ENCODE measurements at places on chromosomes 5 and 9.

DNA sequence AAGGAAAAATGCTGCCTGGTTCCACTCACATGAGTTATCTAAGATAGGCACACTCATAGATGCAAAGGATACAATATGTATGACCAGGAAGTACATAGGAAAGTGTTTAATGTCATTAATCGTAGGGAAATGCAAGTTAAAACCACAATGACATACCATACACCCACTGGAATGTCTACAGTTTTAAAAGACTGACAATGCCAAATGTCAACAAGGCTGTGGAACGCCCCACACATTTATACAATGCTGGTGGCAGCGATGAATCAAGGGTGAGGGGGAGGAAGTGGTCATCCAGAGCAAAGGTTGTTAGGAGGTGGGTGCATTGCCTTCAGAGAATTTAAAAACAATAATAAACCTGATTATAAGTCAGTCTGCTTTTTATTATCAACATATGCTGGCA is 437.8 kb downstream of the ARHGEF28 start:
- DNase-seq = no peak

GRCh38 chr9:22005021-22005701 is 3.9 kb downstream of the CDKN2B start:
- DNase-seq = no peak

DNA sequence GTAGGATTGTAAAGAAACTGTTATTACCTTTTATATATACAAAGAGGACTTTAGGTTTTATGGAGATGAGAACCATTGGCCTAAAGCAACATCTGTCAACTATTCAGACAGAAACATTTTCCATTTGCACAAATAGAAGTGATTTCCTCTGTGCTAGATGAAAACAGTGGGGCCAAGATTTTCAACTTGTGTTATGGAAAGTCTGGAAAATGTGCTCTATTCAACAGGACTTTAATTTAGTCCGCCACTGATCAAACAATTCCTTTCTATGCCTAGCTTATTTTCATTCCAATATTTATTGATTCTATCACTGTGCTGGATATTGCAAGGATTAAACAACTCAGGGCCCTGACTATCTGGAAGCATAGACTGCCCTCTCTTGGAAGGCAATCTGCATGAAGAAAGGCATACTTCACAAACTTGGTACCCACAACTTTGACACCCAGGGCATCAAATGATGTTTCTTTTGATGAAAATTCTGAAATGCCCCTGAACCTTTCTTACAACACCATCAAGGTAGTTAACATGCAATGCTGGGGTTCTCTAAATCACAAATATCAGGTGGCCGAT is 126.6 kb upstream of the HMHB1 start:
- DNase-seq = no peak

DNA sequence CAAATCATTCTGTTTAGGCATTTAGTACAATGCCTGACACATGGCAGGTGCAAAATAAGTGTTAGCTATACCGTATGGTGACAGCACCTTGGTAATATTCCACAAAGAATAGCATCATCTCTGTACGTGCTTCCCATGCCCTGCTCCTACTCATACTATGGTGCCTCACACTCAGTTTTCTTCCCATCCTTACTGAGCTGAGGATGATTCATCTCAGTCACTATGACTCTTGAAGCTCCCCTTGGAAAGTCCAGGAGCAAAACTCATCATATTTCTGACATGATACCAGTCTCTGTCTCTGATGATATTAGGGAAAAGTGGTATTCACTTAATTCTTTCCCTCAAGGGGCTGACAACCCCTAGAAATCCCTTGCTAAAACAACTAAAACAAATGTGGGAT is 423.3 kb downstream of the EFNA5 start:
- DNase-seq = no peak

DNA sequence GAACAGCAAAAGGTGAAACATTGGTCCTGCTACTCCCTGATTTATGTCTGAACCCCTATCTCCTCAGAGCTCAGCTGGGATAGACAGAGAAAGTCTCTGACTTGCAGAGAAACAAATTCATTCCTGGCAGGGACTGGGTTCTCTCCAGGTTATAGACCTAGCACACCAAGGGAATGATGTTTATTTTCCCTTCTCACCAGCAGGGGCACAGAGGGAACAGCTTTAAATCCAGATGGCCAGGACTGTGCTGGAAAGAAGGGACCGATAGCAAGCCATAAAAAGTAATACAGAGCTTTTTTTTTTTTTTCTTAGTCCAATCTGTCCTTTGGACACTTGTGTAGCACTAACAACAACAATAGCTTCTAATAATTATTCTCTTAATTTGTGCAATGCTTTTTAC is 141.1 kb upstream of the C9orf72 start:
- no peak for DNase-seq

GRCh38 chr5:5025774-5026408 is 114.2 kb upstream of the ADAMTS16 start:
- no peak for DNase-seq

DNA sequence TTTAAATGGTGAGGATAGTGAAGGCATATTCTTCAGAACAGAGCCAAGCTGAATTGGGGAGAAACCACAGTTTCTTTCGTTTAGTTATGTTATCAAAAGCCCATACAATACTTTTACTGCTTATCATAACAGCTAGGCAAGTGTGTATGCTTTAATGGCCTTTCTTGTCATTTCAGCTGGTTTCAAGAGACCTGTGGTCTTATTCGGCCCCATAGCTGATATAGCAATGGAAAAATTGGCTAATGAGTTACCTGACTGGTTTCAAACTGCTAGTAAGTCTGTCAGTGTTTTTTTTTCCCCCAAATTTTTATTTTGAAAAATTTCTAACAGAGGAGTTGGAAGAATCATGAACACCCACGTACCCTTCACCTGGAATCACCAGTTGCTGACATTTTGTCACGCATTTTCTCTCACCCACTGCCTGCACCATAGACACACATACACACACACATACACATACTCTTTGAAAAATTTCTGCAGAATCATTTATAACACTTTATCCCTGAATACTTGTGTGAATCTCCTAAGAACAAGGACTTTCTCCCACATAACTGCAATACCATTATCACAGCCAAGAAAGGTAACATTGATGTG is 63.7 kb downstream of the TJP2 start:
- DNase-seq = no peak

GRCh38 chr9:13758936-13759335 is 479.4 kb upstream of the MPDZ start:
- no peak for DNase-seq

DNA sequence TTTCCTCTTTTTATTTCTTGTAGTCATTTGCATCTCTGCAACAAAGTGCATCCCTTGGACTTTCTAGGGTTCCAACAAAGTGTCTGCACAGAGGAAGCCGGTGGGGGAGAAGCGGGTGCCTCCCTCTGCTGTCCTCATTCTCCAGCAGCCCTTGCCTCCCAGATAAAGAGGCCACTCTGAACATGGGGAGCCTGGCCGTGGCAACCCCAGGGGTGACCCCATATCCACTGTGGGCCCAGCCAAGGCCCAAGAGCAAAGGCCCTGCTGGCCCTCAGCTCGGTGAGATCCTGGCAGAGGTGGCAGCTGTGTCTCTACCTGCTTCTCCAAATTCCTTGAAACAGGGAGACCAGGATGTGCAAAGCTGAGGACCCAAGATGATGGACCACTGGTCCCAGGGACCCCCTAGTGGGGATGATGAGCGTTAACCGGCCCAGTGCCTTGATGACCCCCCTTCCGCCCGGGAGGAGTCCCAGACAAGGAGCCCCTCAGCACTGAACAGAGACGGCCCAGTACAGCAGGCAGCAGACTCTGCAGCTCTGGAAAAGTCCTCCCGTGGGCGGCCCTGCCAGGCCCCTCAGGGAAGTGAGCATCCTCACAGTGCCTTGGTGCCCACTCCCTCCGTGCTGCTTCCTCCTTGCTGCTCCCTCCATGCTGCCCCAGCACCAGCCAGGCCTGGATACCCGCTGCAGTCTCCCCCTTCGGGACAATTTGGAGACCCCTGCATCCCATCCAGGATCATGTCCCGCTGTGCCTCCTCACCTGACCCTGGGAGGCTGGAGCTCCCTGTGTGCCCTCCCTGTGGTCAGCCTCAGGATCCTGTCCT is 62.5 kb downstream of the MRPL36 start:
- DNase-seq = no peak

DNA sequence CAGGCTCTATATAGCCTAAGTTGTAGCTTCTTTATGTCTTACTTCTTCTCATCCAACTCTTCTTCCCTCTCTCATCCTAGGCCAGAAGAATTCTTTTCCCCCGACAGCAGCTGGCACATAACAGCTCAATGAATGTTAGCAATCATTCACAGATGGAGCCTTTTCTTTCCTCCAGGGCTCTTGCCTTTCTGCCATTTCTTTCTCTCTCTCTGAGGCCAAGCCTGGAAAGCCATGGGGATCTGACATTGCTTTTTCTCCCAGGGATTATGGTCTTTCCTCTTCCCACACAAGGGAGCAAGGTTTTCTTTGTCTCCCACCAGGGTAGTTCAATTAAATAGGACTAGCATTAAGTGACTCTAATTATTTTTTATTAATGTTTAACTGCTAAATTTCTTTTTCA is 20.5 kb downstream of the SMIM15 start:
- no peak for DNase-seq

GRCh38 chr5:149809931-149810691 is 80.0 kb downstream of the PPARGC1B start:
- DNase-seq = no peak

GRCh38 chr9:89716559-89716958 is 111.7 kb downstream of the GADD45G start:
- no peak for DNase-seq

GRCh38 chr9:18922161-18922885 is 110.7 kb downstream of the SAXO1 start:
- no peak for DNase-seq

- no peak for DNase-seq
Observed at GRCh38 chr9:128275198-128276007, at the start of gene GOLGA2. Gene GOLGA2 (minus strand): TSS chr9:128276007. CDS start chr9:128275976, 31 bp downstream.

GRCh38 chr9:126489581-126490213 is 124.0 kb upstream of the LMX1B start:
- DNase-seq = no peak

- no peak for DNase-seq
Observed at GRCh38 chr9:95509851-95510708, 6.7 kb downstream of the PTCH1 start.

DNA sequence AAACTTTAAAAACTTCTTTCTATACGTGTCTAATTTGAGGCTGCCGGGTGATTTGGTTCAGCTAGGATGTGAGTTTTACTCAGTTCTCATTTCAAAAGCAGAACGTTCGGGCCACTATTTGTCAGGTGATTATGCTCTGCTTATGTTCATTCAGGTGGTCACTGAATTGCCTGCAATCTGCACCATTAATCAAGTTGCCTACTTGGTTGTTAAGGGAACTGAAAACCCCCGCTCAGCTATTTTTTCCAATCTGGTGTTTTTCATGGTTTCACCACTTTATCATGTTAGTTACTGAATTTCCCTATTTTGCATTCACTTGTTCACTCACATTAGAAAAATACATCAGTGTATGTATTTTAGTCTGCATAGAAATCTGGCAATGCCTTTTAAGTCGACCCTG is 523.0 kb downstream of the CSNK1G3 start:
- no peak for DNase-seq

DNA sequence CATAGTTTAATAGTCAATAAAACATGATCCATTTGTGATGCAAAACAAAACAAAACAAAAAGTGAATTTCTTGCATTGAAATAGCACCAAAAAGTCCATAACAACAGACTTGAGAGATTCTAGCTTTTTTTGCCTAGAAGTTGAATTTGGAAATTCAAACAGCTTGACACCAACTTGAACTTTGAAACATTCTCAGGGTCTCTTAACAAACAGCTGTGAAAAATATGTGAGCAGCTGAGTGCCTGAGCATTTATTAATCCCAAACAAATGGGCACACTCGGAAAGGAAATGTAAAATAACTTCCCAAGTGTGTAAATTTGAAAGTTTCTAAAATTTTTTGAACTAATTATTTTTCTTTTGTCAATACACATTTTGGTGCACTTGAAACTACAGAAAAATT is 56.0 kb upstream of the HMHB1 start:
- no peak for DNase-seq

DNA sequence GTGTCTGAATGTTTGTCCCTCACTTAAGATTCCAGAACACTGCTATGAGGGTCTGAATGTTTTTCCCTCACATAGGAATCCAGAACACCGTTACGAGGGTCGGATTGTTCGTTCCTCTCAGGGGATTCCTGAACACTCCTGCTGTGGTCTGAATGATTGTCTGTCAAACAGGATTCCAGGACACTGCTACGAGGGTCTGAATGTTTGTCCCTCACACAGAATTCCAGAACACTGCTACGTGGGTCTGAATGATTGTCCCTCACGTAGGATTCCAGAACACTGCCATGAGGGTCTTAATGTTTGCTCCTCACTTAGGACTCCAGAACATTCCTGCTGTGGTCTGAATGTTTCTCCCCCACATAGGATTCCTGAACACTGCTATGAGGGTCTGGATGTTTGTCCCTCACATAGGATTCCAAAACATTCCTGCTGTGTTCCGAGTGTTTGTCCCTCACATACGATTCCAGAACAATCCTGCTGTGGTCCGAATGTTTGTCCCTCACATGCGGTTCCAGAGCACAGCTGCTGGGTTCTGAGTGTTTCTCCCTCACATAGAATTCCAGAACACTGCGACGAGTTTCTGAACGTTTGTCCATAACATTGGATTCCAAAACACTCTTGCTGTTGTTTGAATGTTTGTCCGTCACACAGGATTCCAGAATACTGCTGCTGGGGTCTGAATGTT is 199.5 kb downstream of the FOXD4L6 start:
- no peak for DNase-seq

- DNase-seq = no peak
Observed at GRCh38 chr9:94792511-94792910, 66.0 kb downstream of the AOPEP start.

DNA sequence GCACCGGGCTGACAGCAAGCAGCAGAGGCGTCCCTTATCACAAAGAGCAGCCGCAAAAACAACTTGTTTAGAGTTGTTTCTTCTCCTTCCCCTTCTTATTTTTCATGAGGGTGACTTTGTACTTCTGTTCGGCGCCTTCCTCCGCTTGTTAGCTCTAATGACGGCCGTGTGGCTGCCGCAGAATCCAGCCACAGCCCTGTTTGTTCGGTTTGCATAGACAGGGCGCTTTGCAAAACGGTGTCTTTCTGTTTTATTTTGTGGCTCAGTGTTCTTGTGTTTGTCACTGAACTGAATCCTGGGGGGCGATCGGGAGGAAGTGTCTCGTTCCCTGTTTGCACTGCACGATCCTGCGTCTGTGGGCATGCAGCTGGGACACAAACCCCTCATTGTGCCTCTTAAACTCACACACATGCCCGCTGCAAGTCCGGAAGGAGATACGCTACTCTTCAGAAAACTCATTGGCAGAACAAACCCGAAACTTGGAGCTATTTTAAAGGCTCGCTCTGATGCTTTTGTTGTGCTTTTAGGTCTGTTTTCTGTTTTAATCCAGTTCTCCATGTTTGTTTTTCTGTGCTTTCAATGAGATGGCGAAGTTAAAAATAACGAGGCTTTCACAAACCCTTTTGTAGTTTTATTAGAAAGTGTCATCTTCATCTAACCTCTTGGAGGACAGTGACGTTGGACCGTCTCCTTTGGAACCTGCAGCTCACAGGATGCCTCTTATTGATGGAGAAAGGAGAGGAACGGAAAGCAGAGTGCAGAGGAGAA is 213.9 kb downstream of the IRX2 start:
- no peak for DNase-seq

Measured in stimulated activated CD8-positive, alpha-beta memory T cell treated with anti-CD3 and anti-CD28 coated beads, Interleukin-4, amount 100 ng/mL, for 1 hour (primary cell).